ENCODE measurements at places on chromosomes 3 and 15. TPM values are rescaled to one million over a fixed set of nuclear protein-coding genes. Genes with fewer than 3 reads are reported as not detected.

The ALDH1A3 gene
- 16.1 TPM for total RNA-seq

The MLF1 gene
- total RNA-seq: 4.8 TPM

The ANKUB1 gene
- total RNA-seq: not detected

The ACKR2 gene
- 4.8 TPM for total RNA-seq

The MGLL gene
- 27.5 TPM for total RNA-seq

Measured in lung microvascular endothelial cell (primary cell).